Activated B cell treated with CpG ODN at 0.5 μM for 24 hours (primary cell): ENCODE measurements at places on chromosomes 6 and 20.
A peak's percentile ranks its signal among the peaks of the same experiment; 100 is the strongest.

DNA sequence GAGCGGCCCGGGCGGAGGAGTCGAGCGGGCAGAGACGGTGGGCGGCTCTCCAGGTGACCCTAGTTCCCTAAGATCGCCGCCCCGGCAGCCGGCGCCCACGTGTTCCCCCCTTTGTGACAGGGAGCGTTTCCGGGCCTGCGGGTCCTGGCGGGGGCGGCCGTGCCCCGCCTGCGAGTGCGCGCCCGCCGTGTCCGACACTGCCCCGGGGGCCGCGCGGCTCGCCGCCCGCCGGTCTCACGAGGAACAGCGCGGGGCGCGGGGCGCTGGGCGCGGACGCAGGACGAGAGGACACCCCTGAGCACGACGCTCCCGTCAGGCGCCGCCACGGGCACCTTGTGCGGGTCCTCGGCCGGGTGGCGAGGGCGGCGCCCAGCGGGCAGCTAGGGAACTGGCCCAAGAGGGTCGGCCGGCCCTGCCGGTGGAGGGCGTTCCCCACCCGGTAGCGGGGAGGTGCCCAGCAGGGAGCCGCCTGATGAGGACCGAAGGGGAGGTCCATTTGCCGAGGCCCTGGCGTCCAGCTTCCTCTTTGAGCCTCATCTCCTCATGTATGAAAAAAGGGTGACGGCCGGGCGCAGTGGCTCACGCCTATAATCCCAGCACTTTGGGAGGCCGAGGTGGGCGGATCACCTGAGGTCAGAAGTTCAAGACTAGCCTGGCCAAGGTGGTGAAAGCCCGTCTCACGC lies at the start of gene VARS1:
Gene VARS1 (minus strand): TSS at position 137 of the 683 bp plus-strand sequence. CDS start 535 bp downstream, outside the sequence.
- DNase-seq, result peak; percentile 89
- peak within 1 kb of the TSS; percentile 98 for H3K27ac ChIP-seq
- no peaks in the 10 kb centered on the region for H3K27me3 ChIP-seq
- H3K4me1 ChIP-seq, result peaks cover 65% of the 10 kb centered on the region

DNA sequence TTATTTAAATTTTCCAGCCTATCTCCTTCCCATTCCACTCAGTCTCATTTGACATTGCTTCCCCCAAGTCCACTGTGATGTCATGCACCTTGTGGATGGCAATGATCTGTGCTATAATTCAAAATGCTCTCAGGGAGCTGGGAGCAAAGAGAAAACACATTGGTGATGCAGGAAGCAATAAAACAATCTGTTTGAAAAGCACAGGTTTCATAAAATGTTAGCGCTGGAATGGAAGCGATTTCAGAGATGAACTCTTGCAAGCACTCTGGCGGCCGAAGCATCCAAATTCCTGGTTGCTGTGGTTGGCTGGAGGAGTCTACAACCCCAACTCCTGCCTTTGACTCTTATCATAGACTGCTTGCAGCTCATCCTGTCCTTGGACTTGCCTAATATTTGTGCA lies 167.0 kb downstream of the GMPR start:
- peaks cover 47% of the 10 kb centered on the region for H3K4me1 ChIP-seq
- no peak overlapping the region for H3K27ac ChIP-seq
- no peak overlapping the region for H3K4me3 ChIP-seq
- H3K36me3 ChIP-seq, result no peaks in the 10 kb centered on the region
- no peaks in the 10 kb centered on the region for H3K27me3 ChIP-seq
- no peak for DNase-seq

- peaks cover 8% of the 10 kb centered on the region for H3K36me3 ChIP-seq
- H3K27ac ChIP-seq, result peak overlapping the region; percentile 59
- peak overlapping the region; percentile 84 for H3K4me3 ChIP-seq
- DNase-seq, result peak; percentile 73
- H3K4me1 ChIP-seq, result peaks cover 27% of the 10 kb centered on the region
Measured at GRCh38 chr20:58888521-58889333, 36.2 kb downstream of the GNAS start.

GRCh38 chr6:81144346-81144745 lies 608.1 kb downstream of the TENT5A start:
- DNase-seq, result no peak
- H3K27ac ChIP-seq, result no peak overlapping the region
- H3K4me3 ChIP-seq, result no peak overlapping the region
- no peaks in the 10 kb centered on the region for H3K36me3 ChIP-seq
- H3K27me3 ChIP-seq, result no peaks in the 10 kb centered on the region

GRCh38 chr6:72810571-72811280 lies 188.9 kb downstream of the KCNQ5 start:
- no peaks in the 10 kb centered on the region for H3K36me3 ChIP-seq
- H3K4me3 ChIP-seq, result no peak overlapping the region

DNA sequence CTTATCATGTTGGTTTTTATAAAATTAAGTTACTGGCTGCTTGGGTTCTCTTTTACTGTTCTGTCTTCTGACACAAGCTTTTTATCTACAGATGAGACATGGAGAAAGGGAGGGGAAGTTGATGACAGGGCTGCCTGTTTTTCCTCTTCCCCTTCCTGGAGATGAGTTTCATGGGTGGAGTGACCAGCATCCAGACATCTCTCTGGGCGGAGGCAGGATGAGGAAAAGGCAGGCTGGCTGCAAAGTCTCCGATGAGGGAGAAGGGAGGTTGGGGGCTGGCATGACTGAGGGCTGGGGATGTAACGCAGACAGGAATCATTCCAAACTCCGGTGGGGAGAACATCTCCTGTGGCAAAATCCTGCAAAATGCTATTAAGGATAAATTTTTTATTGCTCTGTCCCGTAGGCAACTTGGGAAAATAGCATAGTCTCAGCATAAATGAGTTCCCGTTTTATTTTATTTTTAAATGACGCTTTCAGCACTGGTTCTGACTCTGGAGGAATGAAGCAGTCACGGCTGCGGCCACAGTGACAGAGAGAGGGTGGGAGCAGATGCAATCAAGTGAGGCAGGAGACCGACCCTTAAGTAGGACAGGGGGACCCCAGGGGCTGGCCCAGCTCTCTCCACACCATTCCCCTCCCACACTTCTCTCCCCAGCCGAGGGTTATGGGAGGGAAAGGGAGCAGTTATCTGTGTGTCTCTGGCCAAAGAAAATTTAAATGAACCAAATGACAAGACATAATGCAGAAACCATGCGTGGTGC lies 108.8 kb upstream of the PMEPA1 start:
- H3K4me3 ChIP-seq, result no peak overlapping the region
- no peak overlapping the region for H3K27ac ChIP-seq
- peaks cover 38% of the 10 kb centered on the region for H3K27me3 ChIP-seq
- no peak for DNase-seq
- no peaks in the 10 kb centered on the region for H3K36me3 ChIP-seq
- peaks cover 5% of the 10 kb centered on the region for H3K4me1 ChIP-seq

DNA sequence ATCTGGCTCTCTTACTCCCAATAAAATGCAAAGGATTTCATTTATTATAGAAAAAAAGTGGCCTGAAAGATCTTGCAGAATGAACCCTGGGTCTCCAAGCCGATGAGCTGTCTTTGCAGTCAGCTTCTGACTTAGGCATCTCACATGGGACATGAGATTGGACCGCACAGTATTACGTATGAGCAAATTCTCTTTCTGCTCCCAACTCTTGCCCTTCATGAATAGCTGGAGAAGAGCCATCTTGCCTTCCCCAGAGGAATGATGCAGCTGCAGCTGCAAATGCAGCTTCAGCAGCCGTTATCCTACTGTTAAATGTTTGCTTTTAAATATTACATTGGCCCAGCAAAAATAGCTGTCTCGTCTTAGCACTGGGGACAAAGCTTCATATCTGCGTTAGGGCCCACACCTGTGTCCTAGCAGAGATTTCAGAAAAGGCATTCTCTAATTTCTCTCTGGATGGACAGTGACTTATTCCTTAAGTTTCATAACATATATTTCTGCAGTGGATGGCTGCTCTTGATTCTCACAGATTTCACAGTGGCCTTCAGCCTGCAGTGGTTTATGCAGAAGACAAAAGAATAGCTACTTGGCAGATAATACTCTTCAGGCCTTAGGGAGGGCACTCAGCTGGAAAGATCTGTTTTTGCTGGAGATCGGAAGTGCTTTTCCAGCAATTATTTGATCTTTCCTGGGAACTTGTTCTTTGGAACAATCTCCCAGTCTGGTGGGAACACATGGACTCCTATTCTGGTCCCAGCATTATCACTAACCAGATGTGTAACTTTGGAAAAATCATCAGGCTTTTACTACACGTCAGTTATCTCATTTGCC lies 129.2 kb downstream of the FYN start:
- H3K27me3 ChIP-seq, result no peaks in the 10 kb centered on the region
- H3K4me3 ChIP-seq, result no peak overlapping the region
- peaks cover 48% of the 10 kb centered on the region for H3K4me1 ChIP-seq
- no peak for DNase-seq
- H3K36me3 ChIP-seq, result peaks cover 3% of the 10 kb centered on the region

DNA sequence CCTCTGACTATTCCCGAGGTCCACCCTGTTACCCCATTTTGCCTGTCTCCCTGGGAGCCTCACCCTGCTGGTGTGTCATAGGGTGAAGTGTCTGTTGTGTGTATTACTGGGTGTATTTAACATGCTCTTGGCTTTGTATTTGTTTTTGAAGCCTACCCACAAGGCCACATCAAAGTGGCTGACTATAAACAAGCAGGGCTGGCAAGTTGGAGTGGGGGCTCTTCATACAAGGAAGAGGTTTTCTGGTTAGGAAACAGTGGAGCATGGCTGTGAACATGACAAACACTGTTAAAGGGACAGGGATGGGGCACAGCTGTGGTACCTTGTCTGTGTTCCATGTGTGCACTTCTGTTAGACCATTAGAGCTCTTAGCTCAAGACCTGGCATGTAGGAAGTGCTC lies 26.3 kb downstream of the HECA start:
- H3K36me3 ChIP-seq, result peaks cover 33% of the 10 kb centered on the region
- H3K4me1 ChIP-seq, result peaks cover 82% of the 10 kb centered on the region
- H3K27me3 ChIP-seq, result no peaks in the 10 kb centered on the region
- peak overlapping the region; percentile 47 for H3K4me3 ChIP-seq

DNA sequence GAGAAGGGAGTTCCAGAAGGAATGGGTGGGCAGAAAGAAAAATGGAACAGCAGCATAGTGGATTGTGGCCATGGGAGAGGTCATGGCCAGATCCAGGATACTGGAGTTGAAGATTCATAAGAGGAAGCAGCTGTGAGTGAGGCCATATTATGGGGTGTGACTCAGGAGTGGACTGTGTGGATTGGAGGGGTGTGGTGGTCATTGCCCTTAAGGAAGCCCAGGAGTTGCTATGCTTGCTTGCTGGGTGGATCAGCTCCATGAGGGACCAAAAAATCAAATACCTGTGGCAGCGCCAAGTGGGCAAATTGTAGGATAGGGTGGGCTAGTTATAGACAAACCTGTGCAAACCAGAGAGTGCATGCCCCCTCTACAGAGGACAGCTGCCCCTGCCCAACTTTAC lies 18.3 kb downstream of the LRRC1 start:
- DNase-seq, result no peak
- H3K27ac ChIP-seq, result no peak overlapping the region
- no peaks in the 10 kb centered on the region for H3K36me3 ChIP-seq
- peaks cover 13% of the 10 kb centered on the region for H3K4me1 ChIP-seq

- peak overlapping the region; percentile 73 for H3K27ac ChIP-seq
- no peak for DNase-seq
- H3K4me1 ChIP-seq, result peaks cover 17% of the 10 kb centered on the region
- H3K27me3 ChIP-seq, result no peaks in the 10 kb centered on the region
- H3K4me3 ChIP-seq, result no peak overlapping the region
- no peaks in the 10 kb centered on the region for H3K36me3 ChIP-seq
Measured at GRCh38 chr6:160791981-160792418, 90.0 kb downstream of the PLG start.

- no peaks in the 10 kb centered on the region for H3K36me3 ChIP-seq
- peaks cover 85% of the 10 kb centered on the region for H3K4me1 ChIP-seq
- DNase-seq, result no peak
- no peak overlapping the region for H3K27ac ChIP-seq
Measured at GRCh38 chr6:13358511-13358910, 30.2 kb upstream of the TBC1D7 start.

DNA sequence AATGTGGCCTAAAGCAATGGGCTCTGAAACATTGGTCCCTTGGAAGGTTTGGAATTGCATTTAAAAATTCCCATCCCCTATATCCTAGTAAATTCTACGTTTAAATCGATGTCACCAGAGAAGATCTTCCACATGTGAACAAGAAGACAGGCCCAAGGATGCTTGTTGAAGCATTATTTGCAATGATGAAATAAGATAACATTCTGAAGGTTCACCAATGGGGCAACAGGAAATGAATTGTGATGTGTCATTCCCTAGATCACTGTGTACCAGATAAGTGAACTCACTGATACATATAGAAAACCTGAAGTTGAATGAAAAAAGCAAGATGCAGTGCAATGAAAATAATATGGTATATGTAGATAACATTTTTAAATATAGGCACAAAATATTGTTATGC lies 464.3 kb upstream of the BTBD3 start:
- H3K4me3 ChIP-seq, result no peak overlapping the region
- DNase-seq, result no peak
- no peaks in the 10 kb centered on the region for H3K27me3 ChIP-seq
- H3K36me3 ChIP-seq, result no peaks in the 10 kb centered on the region
- H3K27ac ChIP-seq, result no peak overlapping the region

- peaks cover 2% of the 10 kb centered on the region for H3K27me3 ChIP-seq
- H3K4me3 ChIP-seq, result no peak overlapping the region
- H3K36me3 ChIP-seq, result no peaks in the 10 kb centered on the region
- H3K27ac ChIP-seq, result no peak overlapping the region
Measured at GRCh38 chr20:52779125-52779524, 193.0 kb upstream of the TSHZ2 start.

GRCh38 chr20:63056236-63057170 lies 49.7 kb upstream of the BHLHE23 start:
- H3K27ac ChIP-seq, result no peak overlapping the region
- H3K4me3 ChIP-seq, result no peak overlapping the region
- no peaks in the 10 kb centered on the region for H3K4me1 ChIP-seq
- H3K36me3 ChIP-seq, result no peaks in the 10 kb centered on the region
- peak; percentile 47 for DNase-seq

DNA sequence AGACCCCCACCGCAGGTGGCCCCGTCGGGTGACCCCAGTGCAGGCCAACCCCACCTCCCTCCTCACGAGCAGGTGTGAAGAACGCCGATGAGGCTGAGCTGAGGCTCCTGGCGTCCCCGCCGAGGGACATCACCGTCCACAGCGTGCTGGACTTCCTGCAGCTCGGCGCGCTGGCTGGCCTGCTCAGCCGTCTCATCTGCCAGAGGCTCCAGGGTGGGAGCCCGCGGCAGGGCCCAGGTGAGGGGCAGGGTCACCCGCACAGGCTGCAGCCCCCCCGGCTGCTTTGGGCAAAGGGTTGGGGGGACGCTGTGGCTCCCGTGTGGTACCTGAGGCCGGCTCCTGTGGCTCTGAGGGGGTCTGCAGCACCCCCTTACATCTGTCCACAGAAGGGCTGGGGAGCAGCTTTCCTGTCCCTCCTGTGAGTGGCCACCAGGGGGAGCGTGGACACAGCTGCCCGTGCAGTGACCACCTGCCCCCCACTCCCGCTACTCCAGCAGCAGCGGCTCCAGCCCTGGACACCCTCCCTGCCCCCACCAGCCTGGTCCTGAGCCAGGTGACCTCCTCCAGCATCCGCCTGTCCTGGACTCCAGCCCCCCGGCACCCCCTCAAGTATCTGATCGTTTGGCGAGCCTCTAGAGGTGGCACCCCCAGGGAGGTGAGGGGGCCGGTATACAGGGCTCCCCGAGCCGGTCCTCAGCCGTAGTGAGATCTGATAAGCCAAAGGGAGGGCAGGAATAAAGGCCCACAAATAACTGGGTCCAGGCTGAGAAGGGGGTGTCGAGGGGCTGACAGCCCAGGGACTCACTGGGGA lies 16.5 kb downstream of the COL20A1 start:
- H3K27me3 ChIP-seq, result peaks cover 2% of the 10 kb centered on the region
- no peaks in the 10 kb centered on the region for H3K4me1 ChIP-seq
- no peaks in the 10 kb centered on the region for H3K36me3 ChIP-seq
